HS-5 (cell line): ENCODE measurements at places on chromosomes 13 and 19.

DNA sequence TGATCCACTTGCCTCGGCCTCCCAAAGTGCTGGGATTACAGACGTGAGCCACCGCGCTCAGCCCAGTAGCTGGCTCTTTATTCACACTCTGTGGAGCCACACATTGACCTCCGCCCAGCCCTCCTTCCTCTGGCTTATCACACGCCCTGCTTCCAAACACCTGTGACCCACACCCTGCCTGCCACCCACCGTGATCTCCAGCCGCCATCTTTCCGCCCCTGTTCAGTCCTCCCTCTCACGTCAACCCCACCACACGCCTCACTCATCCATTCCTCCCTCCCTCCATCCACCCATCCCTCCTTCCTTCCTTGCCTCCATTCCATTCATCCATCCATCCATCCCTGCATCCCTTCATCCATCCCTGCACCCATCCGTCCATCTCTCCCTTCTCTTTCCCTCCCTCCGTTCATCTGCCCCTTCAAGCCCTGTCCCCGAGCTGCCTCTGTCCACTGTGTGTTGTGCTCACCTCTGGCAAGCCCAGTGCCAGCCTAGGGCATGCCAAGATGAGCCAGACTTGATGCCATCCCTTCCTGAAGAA, 17.6 kb downstream of the ZNF296 start:
- no peak for DNase-seq

- peak; percentile 24 for DNase-seq
Measured at GRCh38 chr19:2016041-2016807, 710 bp upstream of the BTBD2 start.

DNA sequence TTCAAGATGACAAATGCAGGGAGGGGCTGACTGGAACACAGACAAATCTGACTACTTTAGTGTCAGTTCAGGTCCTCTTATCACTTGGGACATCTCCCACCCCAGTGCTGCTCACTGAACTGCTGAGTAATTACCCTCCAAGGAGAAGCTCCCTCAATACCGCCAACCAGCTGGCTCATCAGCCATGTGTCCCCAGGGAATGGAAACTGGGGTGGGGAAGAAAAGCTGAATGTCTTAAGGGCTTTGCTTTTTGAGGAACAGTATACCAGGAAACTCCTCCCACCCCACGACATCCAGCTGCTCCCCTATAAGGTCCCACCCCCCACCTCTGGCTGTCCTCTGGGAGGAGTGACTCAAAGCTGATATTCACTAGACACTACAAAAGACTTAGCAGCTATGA, 2.0 kb downstream of the ZNF823 start:
- no peak for DNase-seq

GRCh38 chr19:4183967-4184717, 1.7 kb downstream of the ANKRD24 start:
- DNase-seq = no peak

- no peak for DNase-seq
Measured at GRCh38 chr13:59490651-59491050, 673.1 kb downstream of the DIAPH3 start.

GRCh38 chr19:32322541-32322940, 22.9 kb upstream of the ZNF507 start:
- DNase-seq = no peak
